Stimulated activated CD4-positive, alpha-beta T cell treated with anti-CD3 and anti-CD28 coated beads, Interleukin-15, amount 100 ng/mL, for 1 hour (primary cell): ENCODE measurements at places on chromosomes 12 and 14.
A peak's percentile ranks its signal among the peaks of the same experiment; 100 is the strongest.

GRCh38 chr14:104548802-104549535, 30.6 kb upstream of the C14orf180 start:
- no peak for DNase-seq

DNA sequence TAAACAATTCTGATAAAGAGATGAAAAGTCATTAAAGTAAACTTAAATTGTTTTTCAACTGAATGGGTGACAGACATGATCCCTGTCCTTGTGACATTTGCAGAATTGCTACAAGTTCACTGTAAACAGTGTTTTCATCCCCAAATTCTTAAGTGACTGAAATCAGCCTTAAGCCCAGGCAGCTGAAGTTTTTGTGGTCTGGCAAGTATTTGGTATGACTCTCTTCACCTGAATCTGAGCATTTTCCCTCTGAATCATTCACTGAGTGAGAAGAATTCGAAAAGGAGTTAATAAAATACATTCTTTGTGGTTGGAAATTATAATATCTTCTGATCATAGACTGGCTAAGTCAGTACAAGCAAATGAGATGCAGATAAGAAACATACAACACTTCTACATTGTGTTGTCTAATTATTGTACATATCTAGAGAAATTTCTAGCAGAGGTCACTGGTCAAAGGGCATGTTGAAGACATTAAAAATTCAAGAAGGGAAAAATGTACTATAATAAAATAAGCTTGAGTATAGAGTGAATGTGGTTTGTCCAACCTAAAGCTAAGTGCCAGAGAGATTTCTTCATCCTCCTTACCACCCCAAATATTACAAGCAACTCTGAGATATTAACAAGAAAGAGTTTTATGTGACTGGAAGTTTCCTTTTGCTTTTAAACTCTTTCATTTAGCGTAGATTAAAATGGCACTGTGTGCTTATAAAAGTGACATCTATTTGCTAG, 177.8 kb upstream of the DIO2 start:
- no peak for DNase-seq

- DNase-seq: no peak
Measured at GRCh38 chr14:55589171-55589570, 9.2 kb downstream of the KTN1 start.

DNA sequence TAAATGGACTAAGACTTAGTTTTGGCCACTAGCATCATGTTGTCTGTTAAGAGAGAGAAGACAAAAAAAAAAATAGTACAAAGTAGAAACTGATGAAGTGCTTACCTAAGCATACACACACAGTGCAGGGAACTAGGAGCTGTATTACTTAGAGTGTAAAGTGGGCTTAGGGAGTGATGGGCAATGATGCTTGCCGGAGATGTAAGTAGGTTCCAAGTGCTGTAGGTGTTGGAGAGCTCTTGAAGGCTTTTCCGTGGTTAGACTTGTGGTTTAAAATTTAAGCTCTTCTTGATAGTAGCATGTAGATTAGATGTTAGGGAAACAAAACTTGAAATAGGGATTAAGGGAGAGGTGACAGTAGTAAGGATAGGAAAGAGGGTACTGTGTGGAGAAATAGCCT, 34.7 kb downstream of the MIA2 start:
- no peak for DNase-seq

GRCh38 chr14:100398044-100398443, 74.9 kb downstream of the SLC25A47 start:
- DNase-seq: no peak

DNA sequence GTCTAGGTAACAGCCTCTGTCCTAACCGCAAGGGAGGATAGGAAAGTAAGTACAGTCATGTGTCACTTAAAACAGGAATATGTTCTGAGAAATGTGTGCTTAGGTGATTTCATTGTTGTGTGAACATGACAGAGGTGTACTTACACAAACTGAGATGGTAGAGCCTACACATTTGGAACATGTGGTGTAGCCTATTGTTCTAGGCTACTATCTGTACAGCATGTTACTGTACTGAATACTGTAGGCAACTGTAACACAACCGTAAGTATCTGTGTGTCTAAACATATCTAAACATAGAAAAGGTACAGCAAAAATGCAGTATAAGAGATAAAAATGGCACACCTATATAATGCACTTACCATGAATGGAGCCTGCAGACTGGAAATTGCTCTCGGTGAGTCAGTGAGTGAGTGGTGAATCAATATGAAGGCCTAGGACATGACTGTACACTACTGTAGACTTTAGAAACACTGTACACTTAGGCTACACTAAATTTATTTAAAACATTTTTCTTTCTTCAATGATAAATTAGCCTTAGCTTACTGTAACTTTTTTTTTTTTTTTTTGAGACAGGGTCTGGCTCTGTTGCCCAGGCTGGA, 13.2 kb upstream of the MDM2 start:
- DNase-seq: no peak

GRCh38 chr14:63203618-63204406, 431 bp upstream of the RHOJ start:
- no peak for DNase-seq

- DNase-seq: peak; percentile 63
Measured at GRCh38 chr12:52156757-52157565, 34.9 kb downstream of the KRT80 start.

GRCh38 chr12:121334513-121335343, 17.5 kb downstream of the ANAPC5 start:
- no peak for DNase-seq

DNA sequence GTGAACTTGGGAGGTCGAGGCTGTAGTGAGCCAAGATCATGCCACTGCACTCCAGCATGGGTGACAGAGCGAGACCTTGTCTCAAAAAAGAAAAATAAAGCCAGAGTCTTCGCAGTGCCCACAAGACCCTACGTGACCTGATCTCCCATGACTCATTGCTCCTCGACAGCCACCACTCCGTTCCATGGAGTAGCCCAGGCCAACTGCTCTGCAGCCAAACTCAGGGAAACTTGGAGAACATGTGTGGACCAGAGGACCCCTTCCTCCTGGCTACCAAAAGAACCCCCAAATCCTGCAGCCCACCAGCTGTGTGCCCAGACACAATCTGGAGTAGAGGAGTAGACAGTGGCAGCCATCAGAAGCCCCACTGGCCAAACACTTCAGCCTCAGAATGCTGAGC, 32.1 kb upstream of the PPP2R5C start:
- no peak for DNase-seq

GRCh38 chr12:54220092-54220557, 31.3 kb upstream of the SMUG1 start:
- peak; percentile 45 for DNase-seq

- DNase-seq: no peak
Measured at GRCh38 chr12:119373001-119373400, 38.5 kb downstream of the CCDC60 start.
